ENCODE measurements at places on chromosomes 13 and 19. TPM values are rescaled to one million over a fixed set of nuclear protein-coding genes. Genes with fewer than 3 reads are reported as not detected.

GRCh38 chr19:45739498-45740439, 6.5 kb downstream of the MEIOSIN start:
- no peak for DNase-seq

GRCh38 chr13:82467626-82468025, 1414.6 kb downstream of the SLITRK1 start:
- DNase-seq: no peak

PSG1 gene
- total RNA-seq: 11.0 TPM

DNA sequence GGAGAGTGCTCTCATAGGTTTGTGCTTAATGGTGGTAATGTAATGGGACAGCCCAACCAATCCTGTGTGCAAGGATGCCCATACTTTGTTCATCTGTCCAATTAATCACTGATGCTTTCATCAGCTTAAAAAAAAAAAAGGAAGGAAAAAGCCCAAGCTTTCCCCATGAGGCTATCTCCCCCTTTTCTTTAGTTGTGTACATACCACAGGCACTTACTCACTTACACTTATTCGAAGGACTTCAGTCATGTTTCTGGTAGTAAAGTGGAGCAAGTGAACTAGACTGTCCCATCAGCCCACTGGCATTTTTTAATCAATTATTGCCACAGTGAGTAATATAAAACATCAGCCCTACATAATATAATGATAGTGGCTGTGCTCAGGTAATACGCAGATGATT, 183.5 kb upstream of the UFM1 start:
- DNase-seq: peak; percentile 53

NLRP4 gene
- total RNA-seq: 0.05 TPM

Measured in M059J (cell line).